ENCODE measurements at places on chromosomes 1 and 21. TPM values are rescaled to one million over a fixed set of nuclear protein-coding genes. Genes with fewer than 3 reads are reported as not detected.
A peak's percentile ranks its signal among the peaks of the same experiment; 100 is the strongest.

DNA sequence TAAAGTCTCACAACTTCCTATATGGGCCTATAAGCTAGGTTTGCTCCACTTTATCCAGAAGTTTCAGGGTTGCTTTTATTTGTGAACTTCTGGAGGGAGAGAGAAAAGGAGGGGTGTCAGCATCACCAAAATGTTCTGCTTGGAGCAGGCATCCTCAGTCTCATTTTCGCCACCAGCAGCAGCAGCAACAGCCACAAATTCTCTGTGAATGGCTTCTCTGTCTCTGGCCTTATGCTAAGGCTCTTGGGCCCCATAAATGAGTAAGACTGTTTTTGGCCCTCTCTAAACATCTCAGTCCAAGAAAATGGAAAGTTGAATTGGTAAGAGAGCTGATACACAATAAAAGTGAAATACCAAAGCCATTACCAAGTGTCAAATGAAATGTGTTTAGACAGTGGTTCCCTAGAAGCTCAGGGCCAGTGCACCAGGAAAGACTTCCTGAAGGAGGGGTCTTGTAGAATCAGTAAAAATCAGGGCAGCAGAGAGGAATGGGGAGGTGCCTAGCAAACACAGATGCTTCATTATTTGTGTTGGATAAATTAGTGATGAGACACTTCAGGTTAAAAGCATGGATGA, 53.0 kb upstream of the SPATA6 start:
- DNase-seq, result no peak

DNA sequence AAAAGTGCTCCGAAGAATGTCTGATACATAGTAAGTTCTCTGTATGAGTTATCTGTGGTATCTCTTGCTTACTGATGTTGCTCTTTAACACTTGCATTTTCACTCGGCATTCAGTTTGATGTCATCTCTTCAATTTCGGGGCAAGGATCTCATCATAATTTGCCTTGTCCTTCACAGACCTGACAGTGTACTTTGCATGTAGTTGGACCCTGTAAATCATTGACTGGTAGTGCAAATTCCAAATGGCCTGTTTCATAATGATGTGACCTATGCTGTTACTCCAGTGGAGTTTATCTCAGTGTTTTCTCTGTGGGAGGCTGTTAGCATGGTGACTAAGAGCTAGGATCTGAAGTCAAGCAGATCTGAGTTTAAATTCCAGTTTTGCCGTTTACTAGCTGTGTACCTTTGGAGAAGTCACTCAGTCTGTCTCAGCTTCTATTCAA, 34.2 kb upstream of the ABCD3 start:
- DNase-seq, result no peak

DNA sequence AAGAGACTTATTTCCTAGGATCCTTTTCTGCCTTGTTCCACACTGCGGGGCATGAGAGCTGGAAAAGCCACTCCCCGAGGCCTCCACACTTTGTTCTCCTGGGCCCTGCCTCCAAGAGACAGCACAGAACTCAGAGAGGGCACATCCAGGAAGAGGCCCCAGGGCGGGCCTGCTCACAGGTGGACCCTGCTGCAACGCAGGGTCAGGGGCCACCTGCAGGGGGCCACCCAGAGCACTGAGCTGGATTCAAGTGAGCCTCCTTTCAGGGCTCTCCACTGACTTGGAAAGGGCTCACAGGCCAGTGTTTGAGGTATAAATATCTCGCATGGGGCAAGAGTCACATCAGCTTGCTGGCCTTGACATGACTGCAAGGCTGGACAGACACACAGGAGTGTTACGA, 4.8 kb downstream of the RGS16 start:
- no peak for DNase-seq

GRCh38 chr21:45576838-45577737, 34.8 kb upstream of the SLC19A1 start:
- DNase-seq, result no peak

- DNase-seq, result no peak
Measured at GRCh38 chr1:58392083-58392482, 154.4 kb downstream of the OMA1 start.

The PRR9 gene
- 0.31 TPM for total RNA-seq

GRCh38 chr1:24490101-24490781, 12.4 kb upstream of the RCAN3 start:
- DNase-seq, result peak; percentile 70

DNA sequence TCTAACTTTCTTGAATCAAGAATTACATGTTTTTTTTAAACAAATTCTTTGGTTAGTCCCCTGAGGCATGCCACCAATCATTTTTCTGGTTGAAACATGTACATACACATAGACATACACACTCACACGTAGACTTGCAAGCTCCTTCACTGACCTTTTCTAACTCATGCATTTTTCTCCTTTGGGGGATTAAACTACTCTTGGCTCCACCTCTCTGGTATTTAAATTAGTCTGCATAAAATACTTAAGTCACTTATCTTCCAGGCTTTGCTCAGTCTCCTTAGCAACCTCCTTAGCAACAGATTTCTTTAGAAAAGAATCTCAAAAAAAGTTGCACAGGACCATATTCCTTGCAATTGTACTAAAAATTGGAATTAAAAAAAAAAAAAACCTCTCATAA, 440.9 kb upstream of the LRRC7 start:
- no peak for DNase-seq

- peak; percentile 61 for DNase-seq
Measured at GRCh38 chr1:243505986-243506689, 250.3 kb downstream of the SDCCAG8 start.

GRCh38 chr1:174663358-174663757, 215.6 kb downstream of the GPR52 start:
- DNase-seq, result no peak

GRCh38 chr1:1407636-1408318, 684 bp upstream of the MRPL20 start:
- no peak for DNase-seq

DNA sequence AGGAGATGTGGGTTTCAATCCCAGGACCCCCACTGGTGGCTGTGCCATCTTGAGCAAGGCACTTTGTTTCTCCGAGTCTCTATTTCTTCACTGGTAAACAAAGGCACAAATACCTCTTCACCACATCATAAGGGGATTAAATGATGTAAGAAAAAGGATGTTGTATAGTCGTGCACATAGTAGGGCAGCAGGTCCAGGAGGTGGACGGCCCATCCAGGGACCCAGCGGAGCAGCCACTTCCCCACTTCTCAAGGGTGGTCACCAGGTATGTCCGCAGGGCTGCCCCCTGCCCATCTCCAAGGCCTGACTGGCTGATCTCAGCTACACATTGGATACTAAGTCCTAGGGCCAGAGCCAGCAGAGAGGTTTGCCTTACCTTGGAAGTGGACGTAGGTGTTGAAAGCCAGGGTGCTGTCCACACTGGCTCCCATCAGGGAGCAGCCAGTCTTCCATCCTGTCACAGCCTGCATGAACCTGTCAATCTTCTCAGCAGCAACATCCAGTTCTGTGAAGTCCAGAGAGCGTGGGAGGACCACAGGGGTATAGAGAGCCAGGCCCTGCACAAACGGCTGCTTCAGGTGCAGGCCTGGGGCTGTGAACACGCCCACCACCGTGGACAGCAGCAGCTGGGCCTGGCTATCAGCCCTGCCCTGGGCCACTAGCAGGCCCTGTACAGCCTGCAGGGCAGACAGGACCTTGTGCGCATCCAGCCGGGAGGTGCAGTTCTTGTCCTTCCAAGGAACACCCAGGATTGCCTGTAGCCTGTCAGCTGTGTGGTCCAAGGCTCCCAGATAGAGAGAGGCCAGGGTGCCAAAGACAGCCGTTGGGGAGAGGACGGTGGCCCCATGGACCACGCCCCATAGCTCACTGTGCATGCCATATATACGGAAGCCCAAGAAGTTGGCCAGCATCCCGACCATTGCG, 4.0 kb downstream of the AGT start:
- DNase-seq, result no peak

The IBA57 gene
- 23.2 TPM for total RNA-seq

The LPAR3 gene
- 65.9 TPM for total RNA-seq

DNA sequence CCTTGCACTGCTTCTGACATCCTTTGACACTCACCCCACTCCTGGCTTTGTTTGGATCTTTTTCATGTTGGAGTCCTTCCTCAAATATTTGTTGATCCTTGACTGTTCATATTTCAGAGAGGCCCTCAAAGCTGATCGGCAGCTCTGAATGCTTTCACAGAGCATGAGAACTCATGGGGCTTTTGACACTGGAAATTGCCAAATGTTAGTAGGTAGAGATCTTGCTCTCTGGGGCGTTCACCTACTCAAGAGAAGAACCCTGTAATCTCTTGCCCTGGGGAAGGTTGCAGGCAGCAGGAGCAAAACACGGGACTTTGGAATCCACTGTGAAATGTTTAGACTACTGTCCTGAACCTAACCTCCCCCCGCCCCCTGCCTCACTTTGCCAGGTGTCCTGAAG, 67.4 kb upstream of the STUM start:
- no peak for DNase-seq

The BRDT gene
- total RNA-seq, result 141 TPM

The FCRL5 gene
- total RNA-seq, result 1.6 TPM

DNA sequence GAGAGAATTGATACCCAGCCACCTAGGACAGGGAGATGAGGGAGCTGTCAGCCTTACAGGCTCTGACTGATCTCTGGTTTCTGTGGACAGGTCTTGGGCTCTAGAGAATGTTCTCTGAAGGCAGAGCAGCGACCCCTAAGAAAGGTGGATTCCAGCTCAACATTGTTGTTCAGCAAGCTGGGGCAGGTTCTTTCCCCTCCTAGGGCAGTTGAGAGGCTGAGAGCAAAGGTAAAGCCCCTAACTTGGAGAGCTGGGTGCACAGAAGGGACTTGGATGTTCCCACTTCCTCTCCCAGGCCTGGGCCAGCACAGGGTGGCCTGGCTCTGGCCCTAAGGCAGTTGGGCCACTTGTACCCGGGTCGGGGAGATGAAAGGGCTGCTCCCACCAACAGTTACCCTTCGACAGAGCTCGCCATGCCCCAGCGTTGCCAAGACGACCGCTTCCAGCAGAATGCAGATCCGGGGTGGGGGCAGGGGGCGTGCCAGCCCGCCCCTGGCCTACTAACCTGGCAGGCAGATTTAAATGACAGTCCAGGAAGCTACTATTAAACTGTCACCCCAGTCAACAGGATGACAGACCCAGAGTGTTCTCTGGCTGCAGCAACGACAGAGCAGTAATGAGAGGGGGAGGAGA, 31.6 kb downstream of the LRP8 start:
- DNase-seq, result no peak

The RAB4A gene
- 27.2 TPM for total RNA-seq

GRCh38 chr1:34929853-34930701, 627 bp upstream of the DLGAP3 start:
- no peak for DNase-seq

- DNase-seq, result peak; percentile 16
Measured at GRCh38 chr1:118184739-118185083, 317 bp downstream of the SPAG17 start.

The NIBAN1 gene
- total RNA-seq, result 4.0 TPM

DNA sequence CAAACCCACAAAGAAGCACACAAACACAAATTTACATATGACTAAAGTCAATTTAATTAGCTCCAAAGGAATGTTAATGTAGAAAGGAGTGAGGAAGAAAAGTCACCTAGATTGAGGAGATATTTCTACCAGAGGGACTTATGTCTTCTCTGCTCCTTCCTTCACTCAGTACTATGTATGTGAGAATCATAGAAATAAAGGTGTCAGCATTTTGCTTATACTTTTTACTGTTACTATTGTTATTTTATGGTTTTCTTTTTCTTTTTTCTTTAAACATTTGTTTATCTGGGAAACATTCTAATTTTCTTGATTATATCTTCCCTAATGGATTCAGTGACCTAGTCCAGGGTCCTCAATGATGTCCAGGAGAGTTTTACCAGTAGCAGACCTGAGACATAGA, 511.9 kb upstream of the NCAM2 start:
- no peak for DNase-seq

The ZNF684 gene
- total RNA-seq, result 8.9 TPM

DNA sequence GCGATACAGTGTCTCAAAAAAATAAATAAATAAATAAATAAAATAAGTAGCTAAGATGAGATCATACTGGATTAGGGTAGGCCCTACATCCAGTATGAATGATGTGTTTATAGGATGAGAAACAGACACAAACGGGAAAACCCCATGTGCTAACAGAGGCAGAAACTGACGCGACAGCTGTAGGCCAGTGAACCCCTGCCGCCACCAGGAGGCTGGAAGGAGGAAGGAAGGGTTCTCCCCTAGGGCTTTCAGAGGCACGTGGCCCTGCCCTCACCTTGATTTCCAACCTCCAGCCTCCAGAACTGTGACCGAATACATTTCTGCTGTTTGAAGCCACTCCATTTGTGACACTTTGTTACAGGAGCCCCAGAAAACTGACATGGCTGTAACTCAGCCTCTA, 38.5 kb downstream of the CHD5 start:
- no peak for DNase-seq

- peak; percentile 86 for DNase-seq
Measured at GRCh38 chr1:28359592-28360239, 9.8 kb upstream of the PHACTR4 start.

The OLFML3 gene
- total RNA-seq, result 4.6 TPM
